ENCODE measurements at places on chromosomes 16 and 17. TPM values are rescaled to one million over a fixed set of nuclear protein-coding genes. Genes with fewer than 3 reads are reported as not detected.

DNA sequence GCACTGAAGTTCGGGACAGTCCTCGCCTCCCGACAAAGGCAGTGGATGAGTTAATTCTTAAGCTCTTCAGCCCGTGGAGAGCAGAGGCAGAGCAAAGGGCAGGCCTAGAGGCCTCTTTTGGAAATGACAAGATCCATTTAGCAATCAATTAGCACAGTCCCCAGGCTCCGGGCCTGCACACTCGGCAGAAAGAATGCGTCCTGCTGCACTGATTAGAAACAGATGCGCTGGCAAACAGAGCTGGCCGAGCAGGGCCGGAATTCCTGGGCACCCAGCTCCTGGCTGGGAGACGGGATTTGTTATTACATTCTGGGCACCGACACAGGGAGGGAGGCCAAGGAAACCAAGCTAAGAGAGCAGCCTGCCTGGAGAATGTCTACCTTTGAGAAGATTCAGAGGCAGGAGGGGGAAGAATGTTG, 162.9 kb downstream of the COPRS start:
- DNase-seq, result no peak

DNA sequence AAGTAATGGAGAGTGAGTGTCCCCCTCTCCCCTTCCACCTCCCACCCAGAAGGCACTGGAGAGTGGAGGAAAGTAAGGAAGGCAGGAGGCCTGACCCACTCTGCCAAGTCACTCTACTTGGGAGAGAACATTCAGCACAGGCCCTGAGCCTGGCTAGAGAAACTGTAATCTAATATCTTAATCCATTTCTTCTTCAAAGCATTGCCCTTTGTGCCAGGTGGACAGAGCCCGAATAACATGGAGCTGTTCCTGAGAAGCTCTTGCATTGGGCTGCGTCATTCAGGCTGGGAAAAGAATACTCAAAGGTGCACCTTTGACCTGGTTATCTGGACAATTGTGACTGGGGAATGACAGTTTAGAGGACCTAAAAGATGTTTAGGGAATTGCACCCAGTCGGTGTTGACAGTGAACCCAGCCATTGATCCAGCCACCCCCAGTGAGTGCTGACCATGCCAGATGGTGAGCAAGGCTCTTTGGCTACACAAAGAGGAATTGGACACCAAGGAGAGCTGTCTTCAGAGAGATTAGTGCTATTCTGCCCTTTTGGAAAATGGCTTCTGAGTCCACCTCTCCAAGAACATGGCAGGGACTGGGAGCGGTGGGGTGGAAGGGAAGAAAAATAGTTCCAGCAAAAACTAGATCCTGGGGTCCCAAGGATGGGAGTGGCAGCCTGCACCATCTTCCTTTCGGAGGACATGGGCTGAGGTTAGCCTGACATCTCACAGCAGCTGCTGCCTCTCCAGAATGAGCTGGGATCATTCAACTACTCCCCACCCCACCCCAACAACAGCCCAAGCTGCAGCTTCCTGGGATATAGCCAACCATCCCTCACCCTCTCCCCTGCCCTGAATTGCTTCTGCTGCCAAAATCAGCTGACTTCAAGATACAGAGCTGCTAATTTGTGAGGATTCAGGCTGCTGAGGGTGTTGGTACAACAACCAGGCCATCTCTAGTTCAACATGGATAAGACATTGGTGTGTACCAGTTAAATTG, 11.6 kb upstream of the NOG start:
- DNase-seq, result no peak

- no peak for DNase-seq
These were observed 121.0 kb downstream of the C16orf95 start for GRCh38 chr16:87196231-87196630.

DNA sequence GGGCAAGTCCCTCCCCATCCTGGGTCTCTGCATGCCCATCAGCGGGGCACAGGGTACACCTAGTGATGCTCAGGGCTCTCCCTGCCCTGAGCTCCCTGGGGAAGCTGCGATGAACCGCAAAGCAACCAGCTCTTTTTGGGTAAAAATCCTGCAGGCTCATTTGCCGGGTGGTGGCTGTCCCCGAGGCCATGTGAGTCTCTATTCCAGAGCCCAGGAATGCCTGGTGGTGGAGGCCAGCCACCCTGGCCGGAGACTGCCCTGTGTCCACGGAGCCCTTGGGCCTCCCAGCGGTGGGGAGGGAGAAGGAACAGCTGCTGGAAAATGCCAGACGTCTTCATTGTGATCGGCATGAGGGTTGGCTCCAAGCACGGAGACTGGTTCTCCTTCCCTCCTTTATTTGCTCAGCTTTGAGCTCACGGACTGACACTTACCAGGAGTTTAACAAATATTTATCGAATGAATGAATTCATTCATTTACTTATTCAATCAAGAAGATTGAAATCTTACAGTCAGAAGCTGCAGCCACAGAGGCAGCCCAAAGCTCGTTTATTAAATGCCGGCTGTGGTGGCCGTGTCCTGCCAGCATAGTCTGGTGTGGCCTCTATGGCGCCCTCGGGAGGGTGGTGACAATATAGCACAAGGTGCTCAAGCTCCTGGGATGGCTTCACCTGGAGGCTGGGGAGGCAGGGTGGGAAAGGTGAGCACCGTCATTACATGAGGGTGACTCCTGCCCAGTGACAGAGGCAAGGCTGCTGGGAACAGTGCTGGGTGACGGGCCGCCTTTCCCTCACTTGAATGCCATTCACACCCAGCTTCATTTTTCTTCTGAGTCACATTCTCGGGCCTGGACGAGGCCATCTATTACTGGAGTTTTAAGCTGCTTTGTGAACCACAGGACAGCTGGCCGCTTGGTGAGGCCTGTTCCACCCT, 31.1 kb upstream of the JPH3 start:
- DNase-seq, result no peak

GRCh38 chr17:73508057-73508930, 136.0 kb downstream of the SDK2 start:
- DNase-seq, result no peak

DNA sequence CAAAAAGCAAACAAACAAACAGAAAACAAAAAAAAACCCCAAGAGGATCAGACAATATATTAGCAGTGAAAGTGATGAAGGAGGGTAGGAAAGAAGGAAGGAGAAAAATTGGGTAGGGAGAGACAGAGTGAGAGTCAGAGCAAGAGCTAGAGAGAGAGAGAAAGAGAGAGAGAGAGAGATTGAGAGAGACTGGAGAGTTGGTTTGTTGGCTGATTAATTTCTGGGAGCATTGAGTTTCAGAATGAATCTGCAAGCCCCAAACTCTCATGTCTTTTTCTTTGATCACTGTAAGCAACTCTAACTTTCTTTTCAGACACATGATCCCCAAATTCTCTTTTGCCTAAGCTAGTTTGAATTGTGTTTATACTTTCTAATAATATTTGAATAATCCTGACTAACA, 388.1 kb downstream of the SHISA9 start:
- no peak for DNase-seq

DNA sequence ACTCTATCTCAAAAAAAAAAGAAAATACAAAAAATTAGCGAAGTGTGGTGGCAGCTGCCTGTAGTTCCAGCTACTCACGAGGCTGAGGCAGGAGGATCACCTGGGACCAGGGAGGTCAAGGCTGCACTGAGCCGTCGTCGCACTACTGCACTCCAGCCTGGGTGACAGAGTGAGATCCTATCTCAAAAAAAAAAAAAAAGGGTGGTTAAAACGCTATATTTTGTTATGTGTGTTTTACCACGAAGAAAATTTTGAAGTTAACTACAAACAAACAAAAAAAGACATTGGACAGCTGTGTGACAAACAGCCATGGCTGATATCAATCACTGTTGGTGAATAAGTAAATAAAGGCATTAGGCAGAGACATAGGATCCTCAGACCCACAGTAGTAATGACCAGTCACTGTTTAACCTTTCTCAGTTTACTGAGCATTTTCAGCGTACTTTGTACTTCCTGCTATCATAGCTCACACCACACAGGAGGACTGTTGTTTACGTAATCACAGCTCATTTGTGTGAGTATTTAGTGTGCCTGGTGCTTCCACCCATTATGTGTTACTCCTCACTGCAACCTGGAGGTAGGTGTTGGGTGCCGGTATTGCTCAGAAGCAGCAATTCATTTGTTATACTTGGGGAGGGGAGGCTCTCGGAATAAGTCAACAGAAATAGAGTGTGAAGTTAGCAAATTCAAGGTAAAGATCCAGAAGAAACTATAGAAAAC, 55.4 kb downstream of the COPRS start:
- DNase-seq, result no peak

DNA sequence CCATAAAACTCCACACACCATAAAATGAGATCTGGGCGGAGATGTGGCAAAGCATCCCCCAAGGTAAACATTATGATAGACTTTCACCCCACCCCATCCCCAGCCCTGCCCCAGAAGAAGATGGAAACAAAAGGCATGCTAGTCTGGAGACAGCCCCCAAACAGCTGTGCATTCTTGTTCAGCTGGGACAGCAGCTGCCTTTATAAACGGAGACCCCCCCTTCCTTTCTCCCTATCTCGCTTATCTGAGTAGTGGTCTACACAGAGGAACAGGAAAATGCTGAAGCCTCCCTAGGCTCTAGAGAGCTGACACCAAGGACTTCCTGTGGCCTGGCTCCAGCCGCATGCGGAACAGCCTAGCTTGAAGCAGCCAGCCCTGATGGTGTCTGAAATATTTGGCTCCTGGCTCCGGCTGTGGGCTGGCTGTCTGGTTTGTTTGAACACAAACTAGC, 190.3 kb upstream of the ANKFN1 start:
- no peak for DNase-seq

DNA sequence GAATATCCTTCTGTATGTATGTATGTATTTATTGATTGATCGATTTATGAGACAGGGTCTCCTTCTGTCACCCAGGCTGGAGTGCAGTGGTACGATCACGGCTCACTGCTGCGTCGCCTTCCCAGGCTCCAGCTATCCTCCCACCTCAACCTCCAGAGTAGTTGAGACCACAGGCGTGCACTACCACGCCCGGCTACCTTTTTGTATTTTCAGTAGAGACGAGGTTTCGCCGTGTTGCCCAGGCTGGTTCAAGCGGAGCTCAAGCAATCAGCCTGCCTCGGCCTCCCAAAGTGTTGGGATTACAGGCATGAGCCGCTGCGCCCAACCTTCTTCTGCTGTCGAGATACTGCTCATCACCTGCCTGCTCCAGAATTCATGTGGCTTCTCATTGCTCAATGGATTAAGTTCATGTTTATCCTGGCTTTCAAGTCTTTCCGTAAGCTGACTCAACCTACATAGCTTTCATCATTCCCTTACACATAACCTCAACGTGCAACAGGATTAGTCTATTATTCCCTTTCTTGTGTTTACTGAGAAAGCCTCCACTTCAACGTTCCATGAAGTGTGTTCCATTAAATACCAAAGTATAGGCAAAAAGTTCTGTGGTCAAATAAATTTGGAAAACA, 13.6 kb downstream of the TAC4 start:
- DNase-seq, result peak; percentile 25

- DNase-seq, result no peak
These were observed 36.6 kb downstream of the KIAA0513 start for GRCh38 chr16:85064186-85064585.

GRCh38 chr16:8569650-8570346, 20.5 kb downstream of the TMEM114 start:
- DNase-seq, result no peak

GRCh38 chr17:8838551-8839095, 28.9 kb downstream of the PIK3R6 start:
- no peak for DNase-seq

- no peak for DNase-seq
These were observed 29.3 kb upstream of the CIBAR2 start for GRCh38 chr16:85141491-85142128.

GRCh38 chr16:87245511-87245910, 71.7 kb downstream of the C16orf95 start:
- DNase-seq, result no peak

GRCh38 chr16:86510465-86511261, at the start of gene FOXF1:
Gene FOXF1, plus strand, starts transcription at chr16:86510527. Its CDS starts 43 bp downstream, at chr16:86510570.
- DNase-seq, result no peak

DNA sequence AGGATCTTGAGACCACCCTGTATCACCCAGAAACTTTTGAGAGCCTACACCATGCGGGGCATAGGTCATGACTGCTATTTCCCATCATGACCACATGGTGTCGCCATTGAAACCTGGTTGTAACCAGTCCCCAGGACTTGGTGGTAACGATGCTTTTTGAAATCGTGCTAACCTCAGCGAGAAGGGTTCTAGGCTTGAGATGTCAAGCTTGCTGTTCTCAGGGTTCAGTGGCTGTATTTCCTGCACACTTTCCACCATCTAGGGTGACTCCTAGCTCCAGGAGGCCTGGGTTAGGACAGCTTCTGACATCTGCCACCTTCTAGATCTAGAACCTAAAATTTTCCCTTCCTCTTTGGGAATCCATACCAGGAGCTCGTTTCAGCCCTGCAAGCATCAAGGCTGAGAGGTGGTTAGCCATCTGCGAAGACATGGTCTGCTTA, 13.0 kb upstream of the SPNS3 start:
- DNase-seq, result peak; percentile 79

DNA sequence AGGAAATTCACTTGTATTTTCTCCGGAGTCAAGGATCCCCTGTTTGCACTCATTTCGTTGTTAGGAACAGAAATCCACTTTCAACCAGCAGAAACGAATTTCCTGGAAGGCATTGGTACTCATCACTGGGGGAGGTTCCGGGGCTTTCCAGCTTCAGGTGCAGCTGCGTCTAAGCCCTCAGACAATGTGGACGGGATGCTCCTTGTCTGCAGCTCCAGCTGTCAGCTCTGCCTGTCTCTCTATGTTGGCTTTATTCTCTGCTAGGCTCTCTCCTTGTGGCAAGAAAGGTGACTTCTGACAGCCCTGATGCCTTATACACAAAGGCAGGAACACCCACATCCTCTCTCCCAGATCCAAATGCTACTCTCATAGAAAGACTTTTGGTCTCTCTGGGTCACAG, 183.9 kb upstream of the HSBP1 start:
- no peak for DNase-seq

GRCh38 chr16:16082255-16082654, 132.8 kb downstream of the ABCC1 start:
- no peak for DNase-seq

GRCh38 chr17:43327834-43328420, 70.9 kb upstream of the ARL4D start:
- no peak for DNase-seq

DNA sequence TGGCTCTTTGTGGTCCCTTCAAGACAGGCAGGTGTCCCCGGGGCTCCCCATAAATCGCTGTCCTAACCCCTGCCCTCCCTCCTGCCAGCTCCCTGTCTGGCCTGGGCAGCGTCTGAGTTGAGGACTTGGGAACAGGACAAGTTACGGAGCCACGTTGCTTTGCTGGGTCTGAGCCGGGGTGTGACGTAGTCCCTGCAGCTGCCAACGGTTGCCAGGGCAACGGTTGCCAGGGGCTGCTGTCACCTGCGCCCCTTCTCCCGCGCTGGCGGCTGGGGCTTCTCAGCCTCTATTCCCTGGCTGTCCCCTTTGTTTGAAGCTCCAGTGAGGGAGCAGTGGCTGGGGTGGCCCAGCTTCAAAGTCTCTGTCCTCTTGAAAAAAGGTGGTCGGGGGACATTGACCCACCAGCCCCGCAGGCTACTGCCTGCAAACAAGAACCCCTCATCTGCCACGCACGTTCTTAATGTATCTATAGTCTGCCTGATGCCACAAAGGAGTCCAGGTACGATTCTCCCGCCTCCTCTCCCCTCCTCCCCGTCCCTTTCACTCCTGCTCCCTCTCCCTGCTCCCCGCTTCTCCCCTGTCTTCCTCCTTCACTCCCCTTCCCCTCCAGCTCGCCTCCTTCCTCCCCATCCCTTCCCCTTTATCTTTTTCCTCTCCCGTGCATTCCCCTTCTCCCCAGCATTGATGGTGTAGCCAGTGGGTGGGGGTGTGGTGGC, 10.9 kb downstream of the ADGRG1 start:
- DNase-seq, result no peak

CDH5 gene
- 263 TPM for total RNA-seq

SHISA6 gene
- total RNA-seq, result not detected

TMC7 gene
- total RNA-seq, result 2.2 TPM

KRT20 gene
- total RNA-seq, result not detected

KRT33B gene
- total RNA-seq, result not detected

PERCC1 gene
- total RNA-seq, result not detected

AXIN2 gene
- 2.1 TPM for total RNA-seq

Measured in dermis microvascular lymphatic vessel endothelial cell (primary cell).